Activated CD4-positive, alpha-beta T cell treated with anti-CD3 and anti-CD28 coated beads, Interleukin-2, amount 50 U/mL, for 24 hours (primary cell): ENCODE measurements at places on chromosomes 5 and 9.

- DNase-seq = no peak
Measured at GRCh38 chr5:94192658-94193391, 425.6 kb downstream of the KIAA0825 start.

GRCh38 chr9:16869131-16869881 lies 1.2 kb downstream of the BNC2 start:
- DNase-seq = no peak

DNA sequence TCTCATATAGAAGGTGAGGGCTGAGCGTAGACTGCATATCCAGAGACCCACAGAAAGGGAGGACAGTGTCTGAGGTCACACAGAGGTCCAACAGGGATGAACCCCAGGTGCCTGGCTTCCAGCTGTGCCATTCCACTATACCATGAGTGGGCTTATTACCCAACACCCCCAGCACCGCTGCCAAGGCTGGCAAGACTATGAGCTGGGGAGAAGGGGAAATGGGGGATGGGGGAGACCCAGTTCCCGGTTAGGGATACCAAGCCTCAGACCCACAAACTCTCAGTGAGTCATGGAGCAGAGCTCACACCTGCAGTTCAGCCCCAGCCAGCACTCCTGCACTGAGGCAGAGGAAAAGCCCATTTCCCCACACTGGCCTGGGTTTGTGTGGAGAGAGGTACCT lies 106.4 kb downstream of the PSD2 start:
- DNase-seq = no peak

DNA sequence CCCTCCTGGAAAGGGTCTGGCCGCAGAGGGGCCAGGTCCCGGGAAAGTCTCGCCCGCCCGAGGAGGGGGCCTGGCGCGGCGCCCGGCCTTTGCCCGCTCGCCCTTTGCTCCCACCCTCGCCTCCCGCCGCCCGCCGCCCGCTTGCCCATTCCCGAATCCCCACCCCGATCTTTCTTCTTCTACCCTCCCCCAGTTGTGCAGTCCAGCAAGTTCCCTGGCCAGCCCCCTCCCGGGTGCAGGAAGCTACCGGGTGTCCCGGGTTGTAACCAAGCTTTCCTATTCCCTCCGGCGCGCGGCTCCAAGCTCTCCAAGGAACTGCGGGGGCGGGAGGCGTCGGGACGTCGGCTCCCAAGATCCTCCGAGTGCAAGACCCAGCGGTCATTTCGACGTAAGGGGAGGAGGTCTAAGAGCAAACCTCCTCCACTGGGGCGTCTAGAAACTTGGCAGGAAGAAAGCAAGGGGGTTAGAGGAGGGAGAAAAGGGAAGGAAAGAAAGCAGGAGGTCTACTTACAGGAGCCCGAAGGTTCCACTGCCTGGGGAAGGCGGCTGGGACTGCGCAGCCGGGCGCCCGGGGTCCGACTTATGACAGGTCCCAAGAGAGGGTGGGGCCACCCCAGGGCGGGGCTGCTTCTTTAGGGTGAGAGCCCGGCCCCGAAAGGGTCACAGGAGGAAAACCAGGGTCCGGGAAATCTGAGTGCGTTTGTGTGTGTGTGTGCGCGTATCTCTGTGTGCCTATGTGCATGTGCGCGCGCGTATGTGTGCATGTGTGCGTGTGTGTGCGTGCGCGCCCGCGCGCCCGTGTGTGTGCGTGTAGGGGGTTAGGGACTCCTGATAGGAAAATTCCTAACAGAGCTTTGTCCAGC lies at the start of gene PTGR1:
PTGR1 (minus strand) TSS at position 556 of the 863 bp plus-strand sequence. CDS start 2,225 bp downstream, outside the sequence.
- DNase-seq = no peak

DNA sequence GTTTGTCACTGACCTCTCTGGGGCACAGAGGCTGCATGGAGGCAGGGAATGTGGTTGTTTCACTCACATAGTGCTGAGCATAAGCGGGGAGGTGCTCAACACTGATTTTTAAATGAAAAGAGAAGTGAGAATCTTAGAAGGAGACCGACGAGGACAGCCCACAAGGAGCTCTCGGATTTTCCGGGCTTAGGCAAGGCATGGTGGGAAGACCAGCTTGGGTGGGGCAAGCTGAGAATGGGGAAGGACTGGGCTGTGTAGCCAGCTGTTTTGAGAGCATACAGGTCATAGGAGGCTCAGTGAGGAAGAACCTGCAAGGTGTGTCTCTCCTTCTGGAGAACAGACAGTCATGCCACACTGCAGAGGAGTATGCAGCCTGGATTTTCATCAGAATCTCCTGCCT lies 86.0 kb upstream of the TNFSF8 start:
- DNase-seq = no peak

DNA sequence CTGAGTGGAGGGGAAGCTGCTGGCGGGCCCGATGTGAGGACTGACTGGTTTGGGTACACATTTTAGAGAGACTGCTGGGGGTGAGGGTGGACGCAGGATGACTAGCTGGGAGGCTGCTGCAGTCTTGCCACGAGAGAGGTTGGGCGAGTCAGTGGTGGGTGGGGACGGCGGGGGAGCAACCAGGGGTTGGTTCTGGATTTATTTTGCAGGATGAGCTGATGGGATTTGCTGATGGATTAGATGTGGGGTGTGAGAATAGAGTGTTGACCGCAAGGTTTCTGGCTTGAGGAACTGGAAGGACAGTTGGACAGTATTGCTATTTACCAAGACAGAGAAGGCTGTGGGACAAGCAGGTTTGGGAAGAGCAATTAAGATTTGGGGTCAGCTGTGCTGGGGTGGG lies 5.8 kb upstream of the NDST1 start:
- no peak for DNase-seq
